ENCODE measurements at places on chromosomes 13 and 19. TPM values are rescaled to one million over a fixed set of nuclear protein-coding genes. Genes with fewer than 3 reads are reported as not detected.
A peak's percentile ranks its signal among the peaks of the same experiment; 100 is the strongest.

DNA sequence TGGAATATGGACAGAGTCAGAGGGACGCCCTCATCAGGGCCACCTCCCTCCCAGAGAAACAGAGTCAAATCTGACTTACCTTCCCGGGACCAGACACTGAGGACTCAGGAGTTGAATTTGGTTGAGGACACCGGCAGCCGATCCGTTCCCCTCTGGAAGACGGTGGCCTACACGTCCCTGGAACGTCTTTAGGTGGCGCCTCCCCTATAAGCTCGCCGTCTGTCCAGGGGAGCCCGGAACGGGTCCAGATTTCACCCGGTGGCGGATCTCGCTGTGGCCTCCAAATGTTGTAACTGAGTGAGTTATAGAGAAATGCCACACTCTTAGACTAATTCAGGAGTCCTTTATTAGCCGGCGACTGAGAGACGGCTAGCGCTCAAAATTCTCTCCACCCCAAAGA lies 9.0 kb downstream of the TNFSF14 start:
- no peak for ATAC-seq

GRIK5 gene
- 1.7 TPM for total RNA-seq

DNA sequence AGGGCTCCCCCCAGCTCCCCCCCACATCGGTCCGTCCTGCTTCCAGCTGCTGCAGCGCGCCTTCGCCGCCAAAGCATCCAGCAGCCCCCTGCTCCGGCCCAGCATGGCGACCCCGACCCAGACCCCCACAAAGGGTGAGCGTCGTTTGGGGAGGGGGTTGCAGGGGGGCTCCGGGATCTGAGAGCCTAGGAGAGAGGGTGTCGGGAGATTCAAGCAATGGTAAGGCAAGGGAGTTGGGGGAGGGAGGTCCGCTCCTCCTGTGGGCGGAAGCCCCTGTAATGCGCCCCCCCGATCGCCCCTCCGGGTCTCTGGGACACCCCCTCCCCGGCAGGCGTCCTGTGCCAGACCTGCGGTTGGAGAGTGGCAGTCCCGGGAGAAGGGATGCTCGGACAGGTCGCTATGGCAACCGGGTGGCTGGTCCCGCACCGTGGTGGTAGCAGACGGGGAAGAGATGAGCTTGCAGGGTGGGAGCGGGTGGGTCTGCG lies at the start of gene FXYD7:
TSS of gene FXYD7 (plus strand) at position 25 of the 485 bp plus-strand sequence. CDS start at position 104, 79 bp downstream.
- ATAC-seq: no peak

DNA sequence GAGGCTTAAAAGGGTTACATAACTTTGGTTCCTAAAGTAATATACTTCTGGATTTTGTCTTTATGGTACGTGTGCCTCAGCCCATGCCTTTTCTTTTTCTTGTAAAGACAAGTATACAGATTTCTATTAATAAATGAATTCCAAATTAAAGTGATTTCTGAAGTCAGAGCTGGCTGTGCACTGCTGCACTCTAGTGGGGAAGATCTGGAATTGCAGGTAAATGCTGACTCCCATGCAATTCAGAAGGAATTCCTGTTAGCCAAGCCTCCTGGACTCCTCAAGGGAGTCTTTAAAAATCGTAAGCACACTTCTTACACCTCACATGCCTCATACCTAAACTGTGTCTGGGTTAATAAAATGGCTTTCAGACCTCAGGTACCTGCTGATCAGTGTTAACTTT lies 118.4 kb upstream of the SLC7A1 start:
- ATAC-seq: no peak

TTYH1 gene
- total RNA-seq: 0.40 TPM

DNA sequence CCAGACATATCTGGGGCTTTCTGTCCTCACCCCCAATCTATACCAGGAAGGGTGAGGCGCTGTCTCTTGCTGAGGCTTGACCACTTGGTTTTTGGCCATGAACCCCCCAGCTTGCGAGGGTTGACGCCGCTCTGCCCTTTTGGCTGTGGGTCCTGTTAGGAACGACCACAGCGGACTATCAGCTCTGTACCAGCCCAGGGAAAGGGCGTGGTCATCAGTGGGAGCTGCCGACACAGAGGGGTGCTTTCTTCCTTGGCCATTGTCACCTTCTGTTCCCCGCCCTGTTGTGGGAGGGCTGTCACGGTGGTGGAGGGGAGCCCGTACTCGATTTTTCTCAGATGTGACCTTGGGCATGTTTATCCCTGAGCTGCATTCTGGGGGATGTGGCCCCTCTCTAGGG lies 5.7 kb downstream of the DCAF15 start:
- ATAC-seq: no peak

- ATAC-seq: no peak
Observed at GRCh38 chr19:40928850-40929249, 46.8 kb upstream of the CYP2A7 start.

ZNF600 gene
- total RNA-seq: 15.1 TPM

GRCh38 chr13:88107570-88107969 lies 436.4 kb downstream of the SLITRK5 start:
- ATAC-seq: no peak

DNA sequence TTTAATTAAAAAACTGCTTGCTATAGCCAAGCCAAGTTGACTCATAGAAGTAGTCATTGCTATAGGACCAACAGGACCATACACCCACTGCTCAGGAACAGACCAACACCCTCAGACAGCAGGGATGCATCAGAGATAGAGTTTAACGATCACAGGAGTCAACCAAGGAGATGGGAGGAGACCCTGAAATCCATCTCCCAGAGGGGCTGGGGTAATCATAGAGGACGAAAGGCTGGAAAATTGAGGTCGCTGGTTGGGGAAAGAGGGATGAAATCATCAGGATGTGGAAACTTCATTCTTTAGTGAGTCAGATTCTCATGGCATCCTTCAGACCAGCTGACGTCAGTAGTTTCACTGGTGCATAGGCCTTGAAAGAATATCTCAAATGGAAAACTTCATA lies 160.4 kb upstream of the GPC6 start:
- ATAC-seq: no peak

TUBB4A gene
- 2.7 TPM for total RNA-seq

ZNF563 gene
- total RNA-seq: 1.4 TPM

DNA sequence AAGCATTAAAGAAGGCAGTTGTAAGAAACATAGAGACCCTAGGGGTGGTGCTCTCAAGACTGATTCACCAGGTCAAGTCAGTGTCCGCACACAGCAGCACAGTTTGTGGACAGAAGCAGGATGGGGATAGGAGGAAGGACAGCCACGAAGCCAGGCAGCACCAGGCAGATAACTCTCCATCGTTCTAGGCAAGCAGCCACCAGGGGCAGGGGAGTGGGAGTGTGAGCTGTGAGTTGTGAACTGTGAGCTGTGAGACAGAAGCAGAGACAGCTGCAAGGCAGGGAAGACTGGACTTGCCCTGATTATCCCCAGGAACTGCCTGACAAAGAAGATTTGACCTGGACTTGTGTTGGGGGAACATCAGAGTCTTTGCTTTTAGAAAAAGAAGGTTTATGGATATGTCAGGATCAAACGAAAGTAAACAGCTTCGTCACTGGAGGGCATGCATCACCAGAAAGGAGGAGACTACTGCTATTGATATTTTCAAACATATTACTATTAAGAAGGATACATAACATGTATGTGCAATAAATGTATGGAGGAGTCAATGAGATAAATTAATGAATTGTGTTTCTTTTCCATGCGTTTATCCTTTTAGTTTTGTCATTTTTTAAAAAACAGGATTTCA lies 286.1 kb downstream of the IRS2 start:
- ATAC-seq: no peak

DNA sequence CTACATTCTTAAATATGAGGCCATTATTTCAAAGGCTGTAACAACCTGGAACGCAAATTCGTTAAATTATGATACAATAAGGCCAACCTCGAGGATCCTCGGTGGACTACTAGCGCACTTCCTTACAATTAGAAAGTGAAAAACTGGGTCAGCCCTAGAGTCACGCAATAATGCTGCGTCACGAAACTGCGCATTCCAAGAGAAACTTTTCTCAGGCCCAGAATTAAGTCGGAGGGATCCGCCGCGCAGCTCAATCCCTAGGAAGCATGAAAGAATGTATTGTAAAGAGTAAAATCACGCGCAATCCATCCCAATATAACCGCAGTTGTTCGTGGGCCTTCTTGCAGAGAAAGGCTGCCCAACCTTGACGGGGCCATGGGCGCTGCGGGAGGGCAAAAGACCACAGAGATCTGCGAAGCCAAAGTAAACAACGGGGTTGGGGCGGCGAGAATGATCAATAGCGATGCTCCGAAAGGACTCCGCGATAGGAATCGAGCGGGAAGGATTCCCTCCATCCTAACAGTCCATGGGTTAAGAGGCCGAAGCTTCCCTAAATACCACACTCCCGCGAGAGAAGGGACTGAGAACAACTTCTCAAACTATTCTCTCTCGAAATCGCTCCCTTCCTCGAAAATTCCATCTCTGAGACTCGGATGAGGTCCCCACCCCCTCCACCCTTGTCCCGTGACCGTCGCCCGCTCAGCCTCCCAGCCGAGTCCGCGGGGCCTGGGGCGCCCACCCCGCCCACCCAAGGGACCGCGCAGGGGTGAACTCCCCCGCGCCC lies 564 bp downstream of the SPART start:
- ATAC-seq: peak; percentile 42

FPR1 gene
- total RNA-seq: not detected

DNA sequence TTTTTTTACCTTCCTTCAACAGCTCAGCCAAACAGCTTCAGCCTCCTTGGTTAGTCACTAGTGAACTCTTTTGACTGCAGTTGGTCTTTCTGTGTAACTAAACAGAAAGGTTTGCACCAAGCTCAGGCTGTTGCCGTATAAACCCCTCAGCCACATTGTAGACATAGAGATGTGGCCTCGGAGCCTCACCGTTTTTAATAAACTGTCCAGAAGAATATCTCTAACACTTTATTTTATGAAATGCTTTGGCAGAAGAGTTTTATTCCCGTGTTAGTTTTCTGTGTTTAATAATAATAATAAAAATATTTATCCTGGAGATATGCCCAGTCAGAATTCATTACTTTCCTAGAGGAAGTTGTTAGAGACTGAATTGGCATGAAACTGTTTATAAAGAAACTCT lies 171.7 kb upstream of the MAB21L1 start:
- no peak for ATAC-seq

CCDC70 gene
- total RNA-seq: 0.24 TPM

DNA sequence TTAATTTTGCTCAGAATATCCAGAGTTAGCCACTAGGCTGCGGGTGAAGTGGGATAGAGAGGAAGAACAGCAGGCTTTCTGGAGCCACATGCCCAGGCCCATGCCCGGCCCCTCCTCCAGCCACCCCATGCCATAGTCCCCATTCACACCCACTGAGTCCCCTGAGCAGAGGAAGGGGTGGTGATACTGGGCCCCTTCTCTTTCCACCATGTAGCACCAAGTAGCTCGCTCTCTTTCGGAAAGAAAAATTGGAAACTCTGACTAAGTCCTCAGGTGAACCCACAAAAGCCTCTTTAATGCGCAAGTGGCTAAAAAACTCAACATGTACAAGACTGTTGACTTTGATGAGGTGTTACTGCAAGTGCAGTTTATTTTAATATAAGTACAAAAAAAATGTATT lies 76.7 kb upstream of the GPR183 start:
- ATAC-seq: peak; percentile 49

GRCh38 chr19:8097681-8098567 lies 45.4 kb downstream of the CCL25 start:
- ATAC-seq: no peak

ONECUT3 gene
- not detected for total RNA-seq

ELANE gene
- total RNA-seq: not detected

Data from activated T-helper 17 cell treated with anti-CD3 and anti-CD28 coated beads, Interleukin-2, amount 50 U/mL, for 72 hours (primary cell).